ENCODE measurements at places on chromosomes 5 and 9.
A peak's percentile ranks its signal among the peaks of the same experiment; 100 is the strongest.

DNA sequence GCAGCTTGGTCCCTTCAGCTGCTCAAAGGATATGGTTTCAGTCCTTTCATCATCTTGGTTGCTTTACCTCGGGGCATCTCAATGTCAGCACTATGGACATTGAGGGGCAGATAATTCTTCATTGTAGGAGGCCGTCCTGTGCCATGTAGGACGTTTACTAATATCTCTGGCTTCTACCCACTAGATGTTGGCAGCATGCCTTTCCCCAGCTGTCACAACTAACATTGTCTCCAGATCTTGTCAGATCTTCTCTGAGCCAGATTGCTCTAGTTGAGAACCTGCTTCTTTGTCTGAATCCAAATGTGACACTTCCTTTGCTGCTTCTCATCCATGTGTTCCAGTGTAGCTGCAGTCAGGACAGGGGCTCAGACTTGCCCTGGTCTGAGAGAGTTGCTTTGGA lies 10.3 kb downstream of the PTPA start:
- DNase-seq: peak; percentile 69

DNA sequence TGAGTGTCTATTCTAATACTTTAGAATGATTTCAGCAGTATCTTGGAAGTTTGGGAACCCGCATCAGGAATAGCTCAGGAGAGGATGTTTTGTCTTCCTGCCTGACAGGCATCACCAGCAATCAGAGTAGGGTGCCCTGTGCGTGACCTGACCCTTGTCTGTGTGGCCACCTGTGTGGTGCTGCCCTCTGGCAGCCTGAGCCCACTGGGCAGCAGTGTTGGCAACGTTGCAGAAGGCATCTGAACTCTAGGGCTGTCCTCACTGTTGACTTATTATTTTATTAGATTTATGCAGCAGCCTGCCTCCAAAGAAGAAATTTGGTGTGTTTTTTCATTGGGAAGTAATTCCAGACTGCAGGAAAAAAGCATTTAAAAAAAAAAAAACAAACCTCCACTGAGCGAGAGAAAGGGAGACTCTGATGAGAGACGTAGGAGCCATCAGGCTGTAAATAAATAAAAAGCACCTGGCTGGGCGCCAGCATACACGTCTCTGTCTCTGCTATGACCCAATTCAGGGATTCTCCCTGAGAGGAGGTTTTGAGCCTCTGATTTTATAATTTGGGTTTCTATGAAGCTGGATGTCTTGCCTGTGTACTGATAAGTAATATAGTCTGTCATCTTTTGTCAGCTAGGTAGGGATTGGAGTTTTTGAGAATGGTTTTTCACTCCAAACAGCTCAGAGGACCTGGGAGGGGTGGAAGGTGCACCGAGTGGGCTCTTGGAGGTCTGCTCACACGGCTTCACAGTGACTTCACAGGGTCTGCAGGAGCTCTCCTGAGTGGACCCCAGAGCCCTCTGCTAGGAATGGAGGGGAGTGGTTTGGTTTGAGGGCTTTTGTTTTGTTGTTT lies 49.0 kb downstream of the FAM78A start:
- peak; percentile 27 for DNase-seq

GRCh38 chr5:113133211-113133975 lies 156.8 kb downstream of the DCP2 start:
- DNase-seq: no peak

DNA sequence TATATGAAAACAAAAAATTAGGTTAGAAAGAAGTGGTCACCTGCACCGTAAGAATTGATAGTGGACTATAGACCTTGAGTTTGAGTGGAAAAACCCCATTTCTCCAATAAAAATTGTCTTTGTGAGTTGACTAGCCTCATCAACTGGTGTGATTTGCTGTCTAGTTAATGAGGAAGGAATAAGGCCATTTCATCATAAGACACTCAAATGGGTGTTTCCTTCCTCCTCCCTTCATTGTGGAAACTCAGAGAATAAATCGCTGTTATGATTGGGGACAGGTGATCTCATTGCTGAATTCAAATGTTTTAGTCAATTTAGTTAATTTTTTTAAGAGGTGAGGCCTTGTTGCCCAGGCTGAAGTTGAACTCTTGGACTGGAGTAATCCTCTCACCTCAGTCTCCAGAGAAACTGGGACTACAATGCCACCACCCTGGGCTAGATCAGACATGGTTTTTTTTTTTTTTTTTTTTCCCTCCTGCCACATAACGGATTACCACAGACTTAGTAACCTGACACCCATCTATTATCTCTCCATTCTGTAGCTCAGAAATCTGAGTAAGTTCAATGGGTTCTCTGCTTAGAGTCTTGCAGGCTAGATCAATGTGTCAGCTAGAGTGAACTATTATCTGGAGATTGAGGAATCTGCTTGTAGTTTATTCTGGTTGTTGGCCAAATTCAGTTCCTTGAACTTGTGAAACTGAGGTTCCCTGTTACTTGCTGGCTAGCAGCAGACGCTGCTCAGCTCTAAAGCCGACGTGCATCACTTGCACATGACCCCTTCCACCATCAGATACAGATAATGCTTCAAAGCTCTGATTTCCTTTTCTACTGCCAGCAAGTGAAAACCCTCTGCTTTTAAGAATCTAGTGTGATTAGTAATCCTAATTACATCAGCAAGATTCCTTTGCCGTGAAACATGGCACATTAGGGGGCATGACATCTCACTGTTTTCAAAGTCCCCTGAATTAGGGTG lies 663.8 kb upstream of the CDH9 start:
- no peak for DNase-seq

DNA sequence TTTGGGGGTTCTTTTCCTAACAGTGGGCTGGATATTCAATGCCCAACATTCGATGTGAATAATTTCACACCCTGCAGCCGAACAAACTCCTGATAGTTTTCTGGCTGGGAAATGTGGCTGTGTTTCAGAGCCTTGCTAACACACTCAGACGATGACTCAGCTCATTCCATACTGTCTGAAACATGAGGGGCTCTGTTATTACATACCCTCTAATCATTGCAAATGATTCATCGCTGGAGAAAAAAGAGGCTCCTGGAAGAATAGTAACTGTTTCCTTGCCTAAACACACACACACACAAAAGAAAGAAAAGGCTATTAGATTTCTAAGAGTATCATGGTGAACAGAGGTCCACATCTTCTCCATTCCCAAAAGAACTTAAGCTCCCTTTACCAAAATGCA lies 75.8 kb downstream of the OXCT1 start:
- no peak for DNase-seq

GRCh38 chr9:89483592-89484474 lies 14.1 kb downstream of the SEMA4D start:
- DNase-seq: no peak

DNA sequence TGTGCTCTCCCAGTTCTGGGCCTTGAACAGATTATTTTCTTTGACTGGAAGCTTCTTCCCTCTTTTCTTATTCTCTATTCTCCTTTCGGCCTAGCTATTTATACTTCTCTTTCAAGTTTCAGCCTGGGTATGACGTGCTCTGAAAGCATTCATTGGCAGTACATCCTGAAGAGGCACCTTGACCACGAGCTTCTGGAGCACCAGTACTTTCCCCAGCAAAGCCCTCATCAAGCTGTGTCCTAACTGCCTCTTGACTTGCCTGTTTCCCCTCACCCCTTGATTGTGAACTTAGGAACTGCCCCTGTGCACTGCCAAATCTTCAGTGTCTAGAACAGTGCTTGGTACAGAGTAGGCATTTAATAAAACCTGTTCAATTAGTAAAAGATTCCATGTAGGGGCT lies 154.9 kb downstream of the KCTD16 start:
- DNase-seq: no peak

GRCh38 chr5:103561685-103562452 lies 720 bp downstream of the NUDT12 start:
- DNase-seq: no peak

- DNase-seq: no peak
These were observed 169.8 kb downstream of the COL23A1 start for GRCh38 chr5:178420354-178420781.

- DNase-seq: no peak
These were observed 337.3 kb downstream of the KDM4C start for GRCh38 chr9:7095058-7095457.

GRCh38 chr9:18658804-18659705 lies 185.1 kb downstream of the ADAMTSL1 start:
- DNase-seq: no peak
